NCI-H510A treated with DMSO at 0.1 percent for 48 hours (cell line): ENCODE measurements at places on chromosomes 11 and 22.

DNA sequence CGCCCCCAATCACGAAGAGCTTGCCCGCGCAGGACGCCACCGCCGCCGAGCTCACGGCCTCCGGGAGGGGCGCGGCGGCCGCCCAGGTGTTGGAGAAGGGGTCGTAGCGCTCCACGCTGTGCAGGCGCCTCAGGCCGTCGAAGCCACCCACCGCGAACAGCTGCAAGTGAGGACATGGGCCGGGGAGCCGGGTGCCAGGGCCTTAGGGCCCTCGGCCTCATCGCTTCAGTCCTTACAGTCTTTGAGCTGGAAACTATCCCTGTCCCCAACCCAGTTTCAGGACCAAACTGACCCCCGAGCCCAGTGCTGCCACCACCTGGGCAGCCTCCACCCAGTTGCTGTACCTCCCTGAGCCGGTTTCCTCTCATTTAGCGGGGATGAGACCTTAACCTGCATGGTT is 7.6 kb downstream of the KLHL35 start:
- no peak for DNase-seq

DNA sequence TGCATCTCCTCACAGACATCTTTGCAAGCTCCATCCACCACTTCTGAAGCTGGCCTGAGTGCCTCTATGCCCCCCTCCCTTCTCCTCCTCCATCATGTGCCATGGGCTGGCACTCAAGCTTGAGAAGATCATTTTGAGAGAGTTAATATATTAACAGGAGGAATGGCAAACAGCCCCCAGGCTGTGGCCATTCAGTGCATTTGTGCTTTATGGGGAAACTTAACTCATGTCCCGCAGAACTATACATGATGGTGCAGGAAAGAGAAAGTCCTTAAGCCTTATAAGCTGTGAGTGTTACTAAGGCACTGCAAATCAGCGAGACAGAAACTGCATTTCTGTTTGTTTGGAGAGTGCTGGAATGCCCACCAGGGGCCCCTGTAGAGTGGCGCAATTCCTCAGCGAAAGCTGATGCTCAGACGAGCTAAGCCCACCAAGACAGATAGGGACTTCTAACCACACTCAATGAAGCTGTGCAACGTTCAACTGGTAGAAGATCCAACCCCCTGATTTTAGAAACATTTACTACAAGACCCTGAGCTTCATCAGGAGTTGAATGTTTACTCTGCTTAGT is 26.8 kb upstream of the PHLDA2 start:
- no peak for DNase-seq

- no peak for DNase-seq
These were observed 17.4 kb upstream of the ACR start for GRCh38 chr22:50720301-50721256.

DNA sequence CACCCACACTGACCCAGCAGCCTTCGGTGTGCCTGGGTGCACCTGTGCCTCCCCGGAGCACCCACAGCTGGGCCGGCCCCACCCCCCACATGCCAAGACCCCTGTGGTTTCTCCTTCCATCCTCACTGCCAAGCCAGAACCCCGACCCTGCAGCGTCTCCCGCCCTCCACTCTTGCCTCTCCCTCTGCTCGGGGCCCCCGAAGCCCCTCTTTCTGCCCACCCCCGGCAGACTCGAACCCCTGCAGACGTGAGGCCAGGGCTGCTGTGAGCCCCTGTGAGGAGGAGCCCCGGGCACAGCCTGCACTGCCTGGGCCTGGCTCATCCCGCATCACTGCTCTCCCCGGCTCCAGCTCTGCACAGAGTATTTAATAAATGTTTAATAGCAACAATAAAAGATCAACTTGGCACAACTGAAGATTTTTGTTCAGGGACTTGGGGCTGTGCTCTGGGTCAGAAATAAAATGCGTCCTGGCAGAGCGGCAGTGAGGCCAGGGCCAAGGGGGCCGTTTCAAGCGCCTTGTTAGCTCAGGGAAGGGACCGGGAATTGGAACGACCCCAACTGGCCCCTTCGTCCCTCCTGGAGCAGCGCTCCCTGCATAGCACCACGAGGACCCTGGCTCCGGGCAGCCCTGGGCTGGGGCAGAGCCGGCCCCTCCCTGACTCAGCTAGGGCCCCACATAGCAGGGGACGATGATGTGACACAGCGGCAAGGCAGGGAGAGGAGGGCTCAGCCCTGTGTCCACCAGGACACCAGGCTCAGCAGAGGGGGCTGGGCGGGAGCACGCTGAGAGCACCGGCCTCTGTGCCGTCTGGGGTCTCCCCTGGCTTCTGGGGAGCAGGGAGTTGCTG is 520.8 kb downstream of the BRD1 start:
- no peak for DNase-seq

GRCh38 chr11:31810779-31811647 is at the start of gene PAX6:
TSS of gene PAX6 (minus strand) at chr11:31811322. CDS start at chr11:31806411, 4,911 bp downstream.
- DNase-seq: no peak

- DNase-seq: no peak
These were observed 18.4 kb downstream of the PTDSS2 start for GRCh38 chr11:468493-468892.

DNA sequence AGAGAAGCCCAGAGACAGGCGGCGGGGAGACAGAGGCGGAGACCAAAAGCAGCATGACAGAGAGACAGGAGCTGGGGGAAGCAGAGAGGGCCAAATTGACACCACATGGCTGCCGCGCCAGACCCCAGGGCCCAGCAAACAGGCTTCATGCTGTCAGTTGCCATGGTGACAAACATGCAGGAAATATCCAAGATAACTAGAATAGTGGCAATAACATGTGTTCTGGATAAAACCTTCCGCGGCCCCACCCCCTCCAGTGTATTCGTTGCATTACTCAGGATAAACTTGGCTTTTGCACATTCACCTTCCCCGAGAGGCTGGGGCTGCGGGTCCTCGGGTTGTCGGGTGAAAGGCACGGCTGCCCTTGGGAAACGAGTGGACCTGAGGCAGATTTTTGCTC is 49.9 kb upstream of the CDON start:
- no peak for DNase-seq

GRCh38 chr11:2579315-2580060 is 120.3 kb downstream of the KCNQ1OT1 start:
- no peak for DNase-seq

GRCh38 chr11:86447763-86448480 is 73.2 kb downstream of the CCDC81 start:
- no peak for DNase-seq

GRCh38 chr11:10155793-10156490 is 138.1 kb downstream of the SBF2 start:
- DNase-seq: no peak

DNA sequence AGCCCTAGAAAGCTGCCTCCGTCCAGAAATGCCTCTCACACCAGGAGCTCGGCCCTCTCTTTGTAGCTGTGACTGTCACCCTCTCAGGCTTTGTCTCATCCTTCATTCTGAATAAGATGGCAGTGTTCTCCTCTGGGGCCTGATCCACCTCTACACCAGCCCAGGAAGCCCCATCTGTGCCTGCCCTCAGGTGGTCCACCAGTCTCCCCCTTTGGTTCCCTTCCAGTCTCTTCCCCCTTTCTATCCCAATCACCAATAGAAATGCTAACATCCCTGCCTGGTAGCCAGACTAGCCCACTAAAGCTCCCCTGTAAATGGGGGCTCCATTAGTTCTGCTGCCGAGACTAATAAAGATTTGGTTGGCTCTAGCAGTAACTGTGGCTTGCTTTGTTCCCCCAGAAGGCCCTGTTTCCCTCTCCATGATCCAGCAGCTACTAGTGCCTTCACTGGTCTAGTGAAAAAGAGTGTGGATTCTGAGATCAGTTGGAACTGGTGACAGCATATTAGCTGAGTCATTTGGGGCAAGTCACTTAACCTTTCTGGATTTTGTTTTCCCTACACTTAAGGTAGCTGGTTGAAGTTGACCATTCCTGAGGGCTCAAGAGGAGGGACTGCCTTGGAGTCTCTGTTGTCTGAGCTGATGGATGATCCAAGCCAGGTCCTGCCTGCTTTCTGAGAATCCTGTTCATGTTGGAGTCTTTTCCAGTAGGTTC is 16.2 kb downstream of the PLEKHB1 start:
- no peak for DNase-seq
